Activated CD8-positive, alpha-beta T cell treated with anti-CD3 and anti-CD28 coated beads for 36 hours (primary cell): ENCODE measurements at places on chromosomes 12 and 14. TPM values are rescaled to one million over a fixed set of nuclear protein-coding genes. Genes with fewer than 3 reads are reported as not detected.

DNA sequence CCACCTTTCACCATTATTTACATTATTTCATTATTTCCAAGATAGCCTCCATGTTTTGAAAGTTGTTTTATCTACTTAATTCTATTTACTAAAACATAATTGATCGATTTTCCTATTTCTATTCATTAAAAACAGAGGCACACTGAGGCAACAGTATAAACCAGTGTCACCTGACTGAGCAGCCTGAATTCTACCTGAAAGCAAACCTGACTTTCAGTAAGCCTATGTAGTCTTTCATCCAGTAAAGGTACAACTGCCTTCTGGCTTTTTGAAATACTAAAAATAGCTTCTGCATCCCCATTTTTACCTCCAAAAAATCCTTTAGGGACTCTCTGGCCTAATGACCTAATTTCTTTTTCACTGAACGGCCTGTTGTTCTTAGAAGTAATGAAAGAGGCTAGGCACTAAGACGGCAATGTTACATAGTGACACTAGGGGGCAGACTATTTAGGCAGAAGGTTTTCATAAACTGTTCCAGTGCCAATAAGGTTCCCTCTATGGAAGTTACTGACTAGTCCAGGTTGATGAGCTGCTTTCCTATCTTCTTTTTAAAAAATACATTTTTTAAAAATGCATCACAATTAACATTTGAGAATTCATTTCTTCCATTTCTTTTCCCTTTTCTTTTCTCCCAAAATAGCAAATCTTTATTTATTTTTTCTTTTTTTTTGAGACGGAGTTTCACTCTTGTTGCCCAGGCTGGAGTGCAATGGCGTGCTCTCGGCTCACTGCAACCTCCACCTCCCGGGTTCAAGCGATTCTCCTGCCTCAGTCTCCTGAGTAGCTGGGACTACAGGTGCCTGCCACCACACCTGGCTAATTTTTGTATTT is 17.5 kb downstream of the ANAPC5 start:
- peak; percentile 8 for DNase-seq

DNA sequence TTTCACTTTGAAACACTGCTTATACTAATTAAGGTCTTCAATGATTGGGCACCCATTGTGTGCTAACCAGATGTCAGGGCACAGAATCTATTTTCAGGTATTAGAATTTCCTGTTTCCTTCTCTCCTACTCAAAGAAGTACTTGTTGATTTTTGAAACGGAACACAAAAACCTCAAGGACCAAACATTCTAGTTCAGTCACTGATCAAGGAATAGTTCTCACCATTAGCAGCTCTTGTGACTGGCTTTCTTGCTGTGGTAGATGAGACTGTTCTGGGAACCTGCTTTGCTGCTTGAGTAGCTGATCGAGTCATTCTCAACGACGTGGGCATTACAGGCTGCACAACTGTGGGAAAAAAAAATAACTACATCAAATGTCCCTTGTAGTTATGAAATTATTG is 11.0 kb downstream of the DLGAP5 start:
- no peak for DNase-seq

GRCh38 chr14:54186821-54187763 is 209.7 kb upstream of the CDKN3 start:
- DNase-seq: no peak

VRTN gene
- total RNA-seq: not detected

GRCh38 chr12:67720351-67720856 is 71.9 kb downstream of the DYRK2 start:
- DNase-seq: no peak
